BE2C (cell line): ENCODE measurements at places on chromosomes 13 and 19.
A peak's percentile ranks its signal among the peaks of the same experiment; 100 is the strongest.

DNA sequence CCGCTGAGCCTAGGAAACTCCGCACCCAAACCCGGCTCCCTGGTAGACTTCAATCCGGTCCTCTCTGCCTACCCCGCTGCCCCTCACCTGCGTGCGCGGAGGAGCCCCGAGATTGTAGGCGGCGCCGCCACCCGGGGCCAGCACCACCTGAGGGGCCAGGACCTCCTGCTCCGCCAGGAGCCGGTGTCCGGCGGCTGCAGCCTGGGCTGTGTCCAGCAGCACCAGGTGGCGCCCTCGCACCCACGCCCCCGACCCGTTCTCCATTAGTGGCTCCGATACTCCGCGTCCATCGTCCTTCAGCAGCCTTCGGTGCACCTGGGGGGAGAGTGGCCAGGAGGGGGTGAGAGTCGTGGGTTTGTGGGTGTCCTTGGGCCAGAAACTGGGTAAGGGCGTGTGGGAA, 18.5 kb downstream of the MAN2B1 start:
- DNase-seq = no peak

GRCh38 chr13:98500963-98501421, 75.9 kb downstream of the STK24 start:
- DNase-seq = no peak

DNA sequence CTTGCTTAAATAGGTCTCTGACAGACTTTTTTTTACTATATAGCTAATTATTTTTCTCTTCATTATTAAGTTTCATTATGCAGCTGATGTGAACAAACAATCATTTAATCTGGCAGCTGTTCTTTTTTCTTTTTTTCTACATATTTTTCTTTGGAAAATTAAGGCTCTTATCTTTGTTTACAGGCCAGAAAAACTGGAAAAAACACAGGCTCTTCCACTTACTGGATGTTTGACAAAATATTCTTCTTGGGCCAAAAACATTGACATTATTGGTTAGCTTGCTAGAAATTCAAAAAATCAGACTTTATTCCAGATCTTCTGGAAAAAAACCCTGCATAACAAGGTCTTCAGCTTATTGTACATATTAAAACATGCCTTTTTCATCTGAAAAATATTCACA, 15.7 kb downstream of the ZNF66 start:
- DNase-seq = no peak

GRCh38 chr13:110129076-110129475, 177.9 kb downstream of the COL4A1 start:
- no peak for DNase-seq

DNA sequence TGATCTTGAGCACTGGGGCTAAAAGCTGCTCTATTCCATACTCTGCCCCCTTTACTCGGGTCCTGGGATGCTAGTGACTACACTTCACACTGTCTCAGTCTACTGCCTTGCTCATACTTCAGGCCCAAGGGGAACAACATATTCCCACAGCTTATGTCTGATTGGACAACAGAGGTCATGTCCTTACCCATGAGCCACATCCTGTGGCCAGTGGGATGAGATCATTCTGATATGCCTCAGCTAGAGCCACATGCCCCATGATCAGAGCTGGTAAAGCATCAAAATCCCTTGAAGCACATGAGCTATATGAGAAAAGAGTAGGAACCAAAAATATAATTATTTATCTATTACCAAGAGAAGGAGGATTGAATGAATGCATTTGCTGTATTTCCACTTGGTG, 290.1 kb upstream of the TSHZ3 start:
- no peak for DNase-seq

DNA sequence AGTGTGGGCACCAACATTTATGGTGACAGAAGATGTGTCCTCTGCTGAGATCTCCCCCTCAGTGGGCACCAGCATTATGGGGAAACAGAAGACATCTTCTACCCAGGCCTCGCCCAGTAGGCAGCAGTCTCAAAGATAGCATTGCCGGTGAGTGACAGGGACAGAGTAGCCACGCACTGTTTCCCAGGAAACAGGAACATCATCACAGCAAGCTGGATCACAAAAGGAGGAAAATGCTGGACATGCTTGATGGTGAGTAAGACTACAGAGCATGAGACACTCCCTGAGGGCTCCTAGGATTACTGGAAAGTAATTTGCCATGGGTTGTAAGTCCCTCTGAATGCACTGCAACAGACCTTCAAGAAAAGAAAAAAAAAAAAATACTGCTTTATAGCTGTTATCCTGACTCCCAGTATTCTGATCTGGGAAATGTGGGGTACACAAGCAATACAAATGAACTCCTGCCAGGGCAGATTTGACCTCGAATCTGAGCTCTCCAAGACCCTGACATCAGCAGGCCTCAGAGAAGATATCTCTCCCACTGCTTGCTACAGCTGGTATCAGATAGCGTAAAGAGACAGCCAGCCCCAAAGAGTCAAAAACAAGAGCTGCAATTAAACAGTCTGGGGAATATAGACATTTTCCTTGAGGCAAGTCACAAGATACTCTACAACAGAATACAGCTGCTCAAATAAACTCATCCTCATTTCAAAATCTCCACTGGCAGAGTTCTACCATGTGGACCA, 180.4 kb downstream of the RBM26 start:
- DNase-seq = no peak

GRCh38 chr19:12665281-12665573, 1.3 kb downstream of the MAN2B1 start:
- no peak for DNase-seq

GRCh38 chr13:79802389-79803085, 321.6 kb downstream of the NDFIP2 start:
- DNase-seq = peak; percentile 26

- DNase-seq = no peak
Measured at GRCh38 chr13:35255241-35255640, 221.2 kb downstream of the MAB21L1 start.

DNA sequence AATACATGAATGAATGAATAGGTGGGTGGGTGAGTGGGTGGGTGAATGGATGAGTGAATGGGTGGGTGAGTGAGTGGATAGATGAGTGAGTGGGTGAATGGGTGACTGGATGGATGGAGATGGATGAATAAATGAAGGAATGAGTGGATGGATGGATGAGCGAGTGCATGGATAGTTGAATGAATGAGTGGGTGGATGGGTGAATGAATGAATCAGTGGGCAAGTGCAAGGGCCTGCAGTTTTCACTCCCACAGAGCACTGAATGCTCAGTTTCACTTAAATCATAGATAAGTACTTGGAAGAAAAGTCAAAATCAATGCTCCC, 12.4 kb downstream of the GAS6 start:
- DNase-seq = no peak

GRCh38 chr19:18233224-18233825, 7.1 kb upstream of the PDE4C start:
- DNase-seq = peak; percentile 56

- DNase-seq = no peak
Measured at GRCh38 chr13:92313382-92313781, 913.2 kb upstream of the GPC6 start.

- no peak for DNase-seq
Measured at GRCh38 chr19:33714149-33714548, 82.5 kb upstream of the KCTD15 start.

GRCh38 chr19:4576016-4576933, 16.8 kb upstream of the SEMA6B start:
- peak; percentile 84 for DNase-seq

DNA sequence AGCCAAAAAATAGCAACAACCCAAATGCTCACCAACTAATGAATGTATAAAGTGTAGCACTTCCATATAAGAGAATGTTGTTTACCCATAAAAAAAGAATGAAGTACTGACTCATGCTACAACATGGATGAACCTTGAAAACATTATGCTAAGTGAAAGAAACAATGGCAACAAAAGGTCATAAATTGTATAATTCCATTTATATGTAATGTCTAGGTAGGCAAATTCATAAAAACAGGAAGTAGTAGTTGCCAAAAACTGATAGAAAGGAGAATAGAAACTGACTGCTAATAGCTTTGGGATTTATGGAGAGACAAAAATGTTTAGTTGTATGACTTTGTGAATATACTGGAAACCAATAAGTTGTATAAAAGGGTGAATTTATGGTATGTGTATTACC, 21.6 kb downstream of the MYCBP2 start:
- no peak for DNase-seq

DNA sequence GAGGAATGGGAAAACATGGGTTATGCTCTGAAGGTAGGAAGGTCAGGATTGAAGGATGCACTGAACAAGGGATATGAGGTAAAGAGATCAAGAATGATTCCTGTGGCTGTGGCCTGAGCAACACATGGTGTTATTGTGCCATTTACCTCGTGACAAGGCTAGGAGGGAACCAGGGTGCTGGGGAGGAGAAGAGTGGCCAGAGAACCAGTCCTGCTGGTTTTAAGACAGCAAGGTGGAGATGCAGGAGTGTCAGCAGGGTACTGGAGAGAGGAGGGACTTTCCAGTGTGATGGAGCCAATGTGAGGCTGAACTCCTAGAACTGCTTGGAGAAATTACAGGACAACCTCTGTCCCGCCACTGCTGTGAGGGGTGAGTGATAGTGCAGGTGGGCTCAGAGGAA, 282.4 kb downstream of the MYO16 start:
- DNase-seq = no peak

GRCh38 chr13:37475966-37476365, 122.6 kb downstream of the POSTN start:
- no peak for DNase-seq

GRCh38 chr13:94656766-94657165, 55.1 kb downstream of the GPR180 start:
- DNase-seq = no peak
